MM.1S (cell line): ENCODE measurements at places on chromosomes 4 and X.
A peak's percentile ranks its signal among the peaks of the same experiment; 100 is the strongest.

GRCh38 chrX:130071611-130072344, 38.5 kb downstream of the ELF4 start:
- DNase-seq: no peak

- no peak for DNase-seq
Observed at GRCh38 chr4:174278467-174278866, 5.0 kb downstream of the FBXO8 start.

DNA sequence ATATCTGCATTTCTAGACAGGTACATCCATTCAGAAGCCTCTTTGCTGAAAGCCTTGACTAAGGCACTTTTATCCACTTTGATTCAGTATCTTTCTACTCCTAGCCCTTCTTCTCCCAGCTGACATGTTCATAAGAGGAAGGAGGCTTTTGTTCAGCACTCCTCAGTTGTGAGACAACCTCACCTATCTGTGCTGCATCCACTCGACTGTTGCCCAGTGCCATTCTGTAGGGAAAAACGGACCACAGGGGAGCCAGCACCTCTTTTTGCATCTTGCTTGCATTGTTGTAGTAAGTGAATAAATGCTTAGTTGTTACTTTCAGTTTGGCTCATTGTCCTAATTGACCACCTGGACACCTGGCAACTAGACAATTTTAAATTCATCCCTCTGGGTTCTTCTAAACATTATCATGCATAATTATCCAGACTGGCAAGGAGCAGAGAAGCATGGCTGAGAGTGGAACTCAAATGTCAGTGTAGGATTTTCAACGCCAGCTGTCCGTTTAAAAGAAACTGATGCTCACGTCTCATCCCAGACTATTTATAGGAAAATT, 83.8 kb upstream of the BOD1L1 start:
- DNase-seq: peak; percentile 14

DNA sequence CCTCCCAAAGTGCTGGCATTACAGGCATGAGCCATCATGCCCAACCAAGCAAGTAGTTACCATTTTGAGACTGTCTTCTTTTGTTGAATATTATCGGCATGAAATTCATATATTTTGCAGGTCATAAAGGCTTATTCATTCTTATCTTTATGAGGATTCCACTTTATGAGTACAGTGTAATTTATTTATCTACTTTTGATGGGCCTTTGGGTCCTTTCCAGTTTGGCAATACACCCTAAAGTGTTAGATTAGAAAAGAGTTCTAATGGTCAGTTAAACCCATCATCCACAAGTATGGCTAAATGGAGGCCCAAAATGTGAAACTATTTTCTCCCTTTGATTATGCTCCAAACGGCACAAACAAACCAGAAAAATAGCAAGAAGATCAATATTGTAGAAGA, 10.9 kb upstream of the ABCG2 start:
- DNase-seq: no peak

DNA sequence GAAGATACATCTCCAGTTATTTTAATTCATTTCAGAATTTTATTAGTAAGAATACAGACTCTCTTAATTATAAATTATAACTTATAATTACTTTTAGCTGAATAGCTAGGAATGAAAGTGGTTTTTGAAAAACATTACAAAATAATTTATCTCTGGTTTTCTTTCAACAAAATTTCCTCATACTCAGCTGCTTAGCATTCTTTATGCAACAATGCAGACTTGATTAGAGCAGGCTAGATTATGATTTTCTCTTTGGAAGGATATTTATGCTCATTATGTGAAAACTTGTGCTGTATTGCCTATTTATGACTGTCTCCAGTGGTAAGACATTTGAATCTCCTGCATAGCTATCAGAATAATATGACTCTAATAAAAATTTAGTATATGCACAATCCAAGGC, 2023.7 kb downstream of the C4orf33 start:
- DNase-seq: no peak

DNA sequence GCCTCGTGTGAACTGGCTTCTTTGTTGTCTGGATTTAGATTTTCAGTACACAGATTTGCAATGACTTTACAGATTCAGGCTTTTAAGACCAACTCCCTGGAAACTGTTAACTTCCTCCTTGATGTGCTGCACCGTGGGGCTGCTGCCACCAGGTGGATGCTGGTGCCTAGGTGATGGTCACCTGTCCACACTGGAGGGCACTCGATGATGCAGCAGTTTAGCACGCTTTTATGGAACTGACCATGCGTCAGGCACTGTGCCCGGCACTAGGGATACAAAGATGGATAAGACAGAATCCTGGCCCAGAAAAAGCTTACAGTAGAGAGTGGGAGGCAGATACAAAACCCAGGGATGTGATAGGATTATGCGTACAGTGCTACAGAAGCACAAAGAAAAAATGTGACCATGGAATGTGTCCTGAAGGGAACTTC, 180.7 kb downstream of the CEP135 start:
- DNase-seq: peak; percentile 12

- no peak for DNase-seq
Observed at GRCh38 chr4:149718500-149718899, 97.1 kb downstream of the IQCM start.

GRCh38 chrX:45714866-45715265, 514.2 kb upstream of the DIPK2B start:
- no peak for DNase-seq

- no peak for DNase-seq
Observed at GRCh38 chr4:3203971-3204431, 45.0 kb upstream of the MSANTD1 start.

DNA sequence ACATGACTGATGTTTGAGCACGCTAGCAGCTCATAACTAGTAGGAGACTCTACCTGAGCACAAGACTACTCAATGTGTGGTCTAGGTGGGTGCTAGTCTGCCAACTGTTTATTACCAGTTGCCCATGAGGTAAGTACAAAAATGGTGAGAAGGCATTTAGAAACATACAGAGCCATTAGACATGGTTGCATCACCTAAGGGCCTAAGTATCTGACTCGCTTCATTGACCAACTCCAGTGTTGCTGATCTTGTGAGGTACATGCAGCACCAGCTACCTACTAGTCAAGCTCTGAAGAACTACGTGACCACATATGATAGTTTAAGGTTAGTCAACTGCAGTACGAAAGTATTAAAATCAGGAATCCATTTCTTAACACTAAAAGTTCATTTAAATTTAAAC, 39.9 kb downstream of the APBB2 start:
- DNase-seq: no peak

GRCh38 chr4:150117094-150117493, 38.8 kb downstream of the DCLK2 start:
- no peak for DNase-seq

GRCh38 chrX:33194876-33195433, 16.4 kb downstream of the DMD start:
- no peak for DNase-seq

- DNase-seq: no peak
Observed at GRCh38 chr4:42642101-42642797, 14.7 kb downstream of the ATP8A1 start.

GRCh38 chr4:53183754-53184153, 182.1 kb downstream of the SCFD2 start:
- DNase-seq: no peak

GRCh38 chr4:84220990-84221389, 278.1 kb downstream of the NKX6-1 start:
- peak; percentile 11 for DNase-seq

DNA sequence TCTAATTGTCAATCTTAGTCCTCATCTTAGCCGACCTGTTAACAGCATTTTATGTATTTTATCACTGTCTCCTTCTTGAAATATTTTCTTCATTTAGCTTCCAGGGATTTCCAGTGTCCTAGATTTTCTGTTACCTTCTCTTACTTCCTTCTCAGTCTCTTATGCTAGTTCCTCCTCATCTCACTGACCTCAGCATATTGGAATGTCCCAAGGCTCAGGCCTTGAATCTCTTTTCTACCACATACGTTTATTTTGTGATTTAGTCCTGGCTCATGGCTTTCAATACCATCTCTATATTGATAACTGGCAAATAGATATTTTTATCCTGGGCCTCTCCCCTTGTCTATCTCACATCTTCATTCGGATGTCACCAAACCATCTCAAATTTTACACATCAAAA, 61.1 kb downstream of the IQCM start:
- no peak for DNase-seq

- DNase-seq: no peak
Observed at GRCh38 chrX:68894142-68894512, 65.3 kb downstream of the EFNB1 start.

- DNase-seq: no peak
Observed at GRCh38 chr4:91170768-91171167, 1043.6 kb downstream of the CCSER1 start.

DNA sequence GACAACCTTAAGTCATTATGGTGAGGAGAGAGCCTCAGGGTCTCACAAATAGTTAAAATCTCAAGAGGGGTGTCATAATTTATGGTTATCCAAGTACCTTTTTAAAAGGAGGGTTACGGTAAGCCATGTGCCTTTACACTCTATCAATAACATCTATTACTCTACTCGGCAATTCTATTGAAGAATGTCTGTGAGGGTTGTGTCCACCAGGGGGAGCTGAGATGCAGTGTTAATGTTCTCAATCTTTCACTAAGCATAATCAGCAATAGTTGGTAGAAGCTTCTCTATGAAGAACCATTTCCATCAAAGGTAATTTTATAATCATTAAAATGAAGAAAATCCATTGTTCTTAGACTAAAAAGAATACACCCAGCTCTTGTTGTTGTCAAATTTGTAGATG, 457.4 kb downstream of the CENPC start:
- DNase-seq: peak; percentile 54

DNA sequence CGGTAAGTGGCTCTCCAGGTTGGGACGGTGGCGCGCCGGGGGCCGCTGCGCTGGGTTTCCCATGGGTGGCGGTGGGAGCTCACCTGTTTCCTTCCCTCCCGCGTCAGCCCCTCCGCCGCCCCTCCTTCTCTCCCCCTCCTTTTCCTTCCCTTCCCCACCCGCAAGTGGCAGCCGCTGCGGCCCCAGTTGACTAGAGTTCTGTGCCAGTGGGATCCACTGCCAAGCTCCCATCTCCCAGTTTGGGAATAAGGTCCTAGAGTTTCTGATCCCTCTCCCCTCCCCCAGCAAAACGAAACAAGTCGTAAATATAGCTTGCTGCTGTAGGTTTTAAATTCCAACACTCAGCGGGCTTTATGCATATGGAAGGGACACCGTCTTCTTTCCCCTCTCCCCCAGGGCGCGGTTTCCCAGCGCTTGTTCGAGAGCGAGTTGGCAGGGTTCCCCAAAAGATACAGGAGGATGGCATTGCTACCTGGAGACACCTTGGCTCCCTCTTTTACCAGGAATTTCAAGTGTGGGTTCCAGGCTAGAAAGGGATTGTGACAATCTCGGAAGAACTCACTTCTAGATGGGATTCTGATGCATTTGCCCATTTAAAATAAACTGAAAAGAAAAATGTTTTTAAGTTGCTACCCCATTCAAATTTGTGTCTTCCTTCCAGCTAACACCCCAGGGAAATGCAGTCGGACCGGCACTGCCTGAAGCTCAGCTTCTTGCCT, 1.2 kb downstream of the TLL1 start:
- DNase-seq: no peak

DNA sequence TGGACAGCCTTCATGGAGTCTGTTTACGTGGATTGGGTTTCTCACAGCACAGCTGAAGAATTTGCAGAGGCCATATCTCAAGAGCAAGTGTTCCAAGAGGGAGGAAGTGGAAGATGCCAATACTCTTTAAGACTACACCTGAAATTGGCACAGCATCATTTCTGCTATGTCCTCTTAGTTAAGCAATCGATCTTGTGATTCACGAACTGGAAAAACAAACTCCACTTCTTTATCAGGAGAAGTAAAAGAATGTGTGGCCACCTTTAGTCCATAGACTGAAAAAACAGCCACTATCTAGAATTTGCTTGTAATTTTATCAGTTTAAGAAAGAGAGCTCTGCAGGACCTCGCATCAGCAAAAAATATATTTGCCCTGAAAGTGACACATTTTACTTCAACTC, 473.1 kb upstream of the ATOH1 start:
- no peak for DNase-seq

- DNase-seq: no peak
Observed at GRCh38 chr4:181030961-181031360, 1212.2 kb upstream of the TENM3 start.

- no peak for DNase-seq
Observed at GRCh38 chrX:107226757-107227156, 20.3 kb downstream of the DNAAF6 start.

DNA sequence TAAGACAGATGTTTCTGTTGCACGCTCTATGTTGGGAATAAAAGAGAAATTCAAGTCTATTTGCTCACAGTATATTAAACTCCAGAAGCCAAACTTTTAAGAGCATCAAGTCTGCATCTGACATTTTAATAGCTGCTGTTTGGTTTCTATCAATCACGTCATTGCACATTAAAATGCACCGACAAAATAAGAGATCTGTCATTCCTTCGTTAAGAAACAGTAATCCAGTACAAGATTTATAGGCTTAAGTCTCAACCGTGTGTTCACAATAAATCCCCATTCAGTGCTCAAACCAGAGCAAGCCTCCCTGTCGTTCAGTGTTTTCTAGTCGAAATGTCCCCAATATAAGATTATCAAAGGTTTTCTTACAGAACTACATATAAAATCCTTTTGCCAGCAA, 89.0 kb upstream of the BMPR1B start:
- no peak for DNase-seq

- no peak for DNase-seq
Observed at GRCh38 chr4:184189966-184190365, 27.7 kb downstream of the ENPP6 start.

GRCh38 chr4:102449751-102450352, 51.3 kb upstream of the NFKB1 start:
- peak; percentile 83 for DNase-seq

DNA sequence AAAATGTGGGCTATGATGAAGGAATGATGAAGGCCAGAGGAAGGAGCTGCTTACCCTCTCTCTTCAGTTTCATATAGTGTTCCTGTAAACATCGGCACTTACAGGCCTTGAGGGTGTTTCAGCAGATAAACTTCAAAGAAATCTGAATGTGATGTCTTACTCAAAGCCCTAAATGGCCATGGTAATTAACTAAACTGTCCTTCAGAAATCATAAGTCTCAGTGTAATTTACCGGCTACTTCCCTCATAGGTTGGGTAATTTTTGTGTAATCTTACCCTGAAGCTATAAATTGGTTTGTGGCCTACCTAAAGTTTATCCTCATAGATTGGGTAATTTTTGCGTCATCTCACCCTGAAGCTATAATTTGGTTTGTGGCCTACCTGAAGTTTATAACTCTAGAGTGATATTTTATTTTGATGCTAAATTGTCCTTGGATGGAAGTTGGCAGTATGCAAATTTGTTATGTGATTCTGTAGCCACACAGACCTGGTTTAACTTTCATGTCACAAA, 2700.3 kb downstream of the ARAP2 start:
- no peak for DNase-seq

DNA sequence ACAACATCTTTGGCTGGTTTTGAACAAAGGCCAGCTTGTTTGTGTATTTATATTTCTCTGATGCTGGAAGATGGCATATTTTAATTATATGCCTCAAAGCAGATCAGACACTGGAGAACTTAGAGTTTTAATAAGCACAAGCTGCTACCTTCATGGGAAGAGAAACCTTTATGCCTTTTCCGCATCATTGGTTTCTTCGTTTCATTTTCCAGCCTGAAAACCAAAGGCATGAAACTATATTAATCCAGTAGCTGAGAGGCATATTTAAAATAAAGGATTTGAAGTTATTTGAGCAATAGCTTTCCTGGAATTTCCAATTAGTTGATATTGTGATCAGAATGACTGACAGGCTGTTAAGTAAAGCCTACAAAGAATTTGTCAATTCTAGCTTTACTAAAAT, 141.0 kb downstream of the ARHGAP24 start:
- DNase-seq: no peak

- DNase-seq: no peak
Observed at GRCh38 chr4:1362046-1362445, 15.0 kb downstream of the UVSSA start.
